ENCODE measurements at places on chromosomes 5 and 9.

GRCh38 chr5:65913519-65913918, 12.9 kb upstream of the ERBIN start:
- no peak for DNase-seq

DNA sequence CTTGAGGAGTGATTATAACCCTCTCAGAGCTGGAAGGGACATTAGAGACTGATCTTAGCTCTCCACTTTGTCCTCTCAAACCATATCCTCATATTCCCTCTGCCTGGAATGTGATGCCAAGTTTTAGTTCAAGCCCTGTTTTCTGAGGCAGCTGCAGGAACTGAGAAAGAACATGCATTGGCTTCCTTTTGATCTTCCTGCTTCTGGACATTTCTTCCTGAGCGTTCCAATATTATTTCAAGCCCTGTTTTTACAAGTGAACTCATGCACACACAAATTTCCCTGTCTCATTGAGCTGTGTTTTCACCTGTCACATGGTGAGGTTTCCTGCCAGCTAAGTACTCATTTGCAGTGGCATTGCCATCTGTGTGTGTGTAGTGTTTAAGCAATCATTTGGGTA, 17.0 kb downstream of the FOCAD start:
- no peak for DNase-seq

DNA sequence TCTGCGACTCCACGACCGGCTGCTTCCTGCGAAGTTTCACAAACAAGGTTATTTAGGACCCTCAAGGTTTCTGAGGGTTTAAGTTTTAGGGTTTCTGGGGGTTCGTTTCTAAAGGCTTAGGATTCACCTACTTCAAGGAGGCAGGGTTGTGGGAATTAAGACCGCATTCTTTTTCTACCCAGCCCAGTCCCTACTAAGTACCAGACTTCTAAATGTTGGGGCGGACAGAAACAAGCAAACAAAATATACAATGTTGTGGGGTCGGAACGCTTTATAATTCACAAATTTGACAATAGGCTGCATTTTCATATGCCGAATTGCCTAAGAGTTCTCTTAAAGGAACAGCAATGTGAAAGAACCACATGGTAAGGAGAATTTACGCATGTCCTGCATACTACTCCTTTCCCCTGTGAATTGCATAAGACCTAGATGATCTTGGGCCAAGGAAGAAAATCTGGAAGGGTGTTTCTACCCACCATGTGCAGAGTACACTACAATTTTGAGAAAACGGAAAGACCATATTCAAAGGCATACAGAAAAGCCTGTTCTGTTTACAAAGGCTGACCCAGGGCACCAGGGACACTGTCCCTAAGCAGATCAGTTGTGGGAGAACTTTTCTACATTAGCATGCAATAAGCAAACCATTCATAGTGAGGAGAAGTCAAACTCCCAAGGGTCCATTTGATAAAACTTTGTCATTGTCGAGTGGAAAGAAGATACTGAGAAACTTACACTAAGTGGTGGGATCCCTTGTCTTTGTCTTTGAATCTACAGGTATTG, 457.3 kb downstream of the RAB3C start:
- DNase-seq: no peak

DNA sequence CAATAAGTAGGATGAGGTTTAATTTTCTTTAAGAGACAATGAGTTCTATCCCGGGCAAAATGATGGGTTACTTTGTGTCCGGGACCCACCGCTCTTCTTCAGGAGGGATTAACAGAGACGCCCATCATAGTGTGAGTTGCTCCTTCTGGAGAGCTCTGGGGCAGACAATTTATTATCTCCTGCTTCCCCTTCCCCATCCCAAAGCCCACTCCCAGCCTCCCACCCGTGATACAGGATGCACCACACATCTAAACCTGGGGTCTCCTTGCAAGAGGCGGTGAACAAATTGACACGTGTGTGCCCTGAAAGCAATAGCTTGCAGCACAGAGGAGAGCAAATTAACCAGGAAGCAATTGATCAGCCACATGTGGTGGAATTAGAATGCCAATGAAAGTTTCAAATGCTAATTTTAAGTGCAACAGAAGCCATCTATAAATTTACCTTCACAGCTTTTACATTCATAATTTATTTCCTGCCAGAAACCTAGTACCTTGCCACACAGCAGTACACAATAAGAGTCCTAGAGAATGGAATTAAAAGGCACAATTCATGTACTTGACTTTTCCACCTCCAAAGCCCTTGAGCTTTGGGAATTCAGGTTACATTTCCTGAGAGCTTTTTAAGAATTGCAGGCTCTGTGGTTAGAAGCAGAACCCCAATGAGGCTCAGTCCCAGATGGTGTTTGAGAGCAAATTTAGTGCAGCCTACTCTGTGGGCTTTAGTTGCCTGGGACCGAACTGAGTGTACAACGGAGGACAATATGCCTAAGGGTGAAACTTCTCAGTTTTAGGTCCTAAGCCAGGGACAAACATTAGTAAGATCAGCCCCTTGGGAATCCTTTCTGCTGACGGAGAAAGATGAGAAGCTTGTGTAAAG, 399.6 kb downstream of the MED10 start:
- no peak for DNase-seq

DNA sequence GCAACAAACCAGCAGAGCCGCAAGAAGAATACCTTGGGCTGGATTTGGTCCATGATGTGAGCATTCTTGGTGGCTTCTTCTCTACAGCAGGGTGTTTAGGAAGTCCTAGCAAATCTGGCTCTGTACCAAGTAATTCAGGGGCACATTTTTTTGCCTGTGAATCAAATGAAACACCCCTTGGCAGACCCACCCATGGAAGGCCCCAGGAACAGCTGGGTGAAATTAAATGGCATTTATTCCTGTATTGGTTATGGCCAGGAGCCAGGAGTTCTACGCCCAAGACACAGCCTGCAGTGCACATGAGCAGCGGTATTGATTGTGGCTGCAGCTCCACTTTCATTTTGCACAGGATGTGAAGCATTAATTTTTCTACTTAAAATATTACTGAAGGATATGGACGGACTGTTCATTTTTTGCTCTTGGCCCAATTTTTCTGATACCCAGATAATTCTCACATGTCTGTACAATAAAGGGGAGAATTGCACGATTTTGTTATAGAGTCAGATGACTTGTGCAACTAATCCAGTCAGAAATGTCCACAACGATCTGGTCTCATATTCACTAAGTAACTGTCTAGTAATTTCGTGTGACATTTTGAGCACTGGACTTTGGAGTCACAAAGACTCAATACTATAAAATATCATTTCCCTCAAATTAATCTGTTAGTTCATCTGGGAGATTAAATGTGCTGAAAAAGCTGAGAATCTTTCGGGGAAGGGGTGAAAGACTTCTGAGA, 120.7 kb upstream of the APC start:
- no peak for DNase-seq

GRCh38 chr9:91131433-91131839, 230.3 kb downstream of the AUH start:
- no peak for DNase-seq

- no peak for DNase-seq
Observed at GRCh38 chr5:154483654-154484392, 5.8 kb upstream of the HAND1 start.

DNA sequence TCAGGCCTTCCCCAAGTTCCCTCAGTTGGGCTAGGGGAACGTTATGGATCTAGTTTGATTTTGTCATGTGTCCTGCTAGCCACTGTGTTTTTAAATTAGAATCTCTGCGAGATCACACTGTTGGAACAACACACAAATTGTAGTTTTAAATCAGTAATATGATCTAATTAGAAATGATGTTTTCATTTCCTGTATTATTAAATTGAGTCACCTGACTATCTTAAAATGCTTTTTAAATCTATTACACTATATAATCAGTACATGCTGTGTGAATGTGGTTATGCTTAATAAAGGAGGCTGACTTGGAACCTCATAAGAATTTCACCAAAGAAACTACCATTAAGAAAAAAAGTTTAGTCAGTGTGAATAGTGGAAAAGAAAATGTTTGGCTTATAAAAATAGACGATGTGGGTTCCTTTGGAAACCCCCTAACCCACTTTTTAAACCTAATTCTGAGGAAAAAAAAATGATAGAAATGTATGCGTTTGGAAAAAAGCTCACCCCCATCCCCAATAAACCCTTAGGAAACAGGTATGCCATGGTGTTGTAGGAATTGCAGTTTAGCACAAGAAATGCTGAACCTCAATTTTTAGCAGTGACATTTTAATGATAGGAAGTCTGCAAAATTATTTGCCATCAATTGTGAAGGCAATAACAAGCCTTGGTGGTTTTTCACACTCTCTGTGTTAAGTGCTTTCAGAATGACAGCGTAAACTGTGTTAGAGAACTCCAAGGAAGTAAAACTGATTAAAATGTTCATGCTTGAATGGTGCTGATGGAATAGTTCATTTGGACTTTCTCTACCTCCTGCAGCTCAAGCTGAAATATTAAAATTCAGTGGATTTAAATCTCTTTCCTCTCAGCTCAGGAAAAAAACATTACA, 59.0 kb downstream of the TLE4 start:
- DNase-seq: no peak

DNA sequence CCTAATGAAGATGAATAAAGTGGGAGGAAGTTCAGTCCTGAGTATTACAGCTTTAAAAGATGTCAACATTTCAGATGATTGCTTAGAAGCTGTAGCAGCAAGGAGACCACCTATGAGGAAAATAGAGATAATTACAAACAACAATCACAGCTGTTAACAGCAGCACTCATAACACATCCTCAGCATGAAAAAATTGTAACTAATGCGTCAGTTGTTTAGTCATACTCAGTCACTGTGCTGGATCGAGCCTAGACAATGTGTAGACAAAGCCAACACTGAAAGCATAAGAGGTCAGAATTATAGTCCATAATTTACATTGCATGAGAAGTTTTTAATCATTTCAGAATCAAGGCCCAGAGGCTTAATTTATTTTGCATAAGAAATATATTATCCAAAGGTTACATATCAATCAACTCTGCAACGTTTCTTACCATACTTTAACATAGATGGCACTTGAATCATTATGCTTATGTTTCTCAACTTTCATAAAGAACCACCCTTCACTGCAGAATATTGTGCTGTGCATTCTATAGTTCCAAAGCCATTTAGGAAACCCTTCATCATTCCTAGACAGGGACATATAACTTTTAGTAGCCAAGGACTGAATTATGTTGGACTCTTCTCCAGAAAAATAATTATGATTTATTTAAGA, 60.2 kb upstream of the HAPLN1 start:
- DNase-seq: no peak

GRCh38 chr5:133928587-133929393, 39.6 kb downstream of the C5orf15 start:
- DNase-seq: no peak

GRCh38 chr5:171956314-171956713, 50.1 kb downstream of the FBXW11 start:
- no peak for DNase-seq

DNA sequence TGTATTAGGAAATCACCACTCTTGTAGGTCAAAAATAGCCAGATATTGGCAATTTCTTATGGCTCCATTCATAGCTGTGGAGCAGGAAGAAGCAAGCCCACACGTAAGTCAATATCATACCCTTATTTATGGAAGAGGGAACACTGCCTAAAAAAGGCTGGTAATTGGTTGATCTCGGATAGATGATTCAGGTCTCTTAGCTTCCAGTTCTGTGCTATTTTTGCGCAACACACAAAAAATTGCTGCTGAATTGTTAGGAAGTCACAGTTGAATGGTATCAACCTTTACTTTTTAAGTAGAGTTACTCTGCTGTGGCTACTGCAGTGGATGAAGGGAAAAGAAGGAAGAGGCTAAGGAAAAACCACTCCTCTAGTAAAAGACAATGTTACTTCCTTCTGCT, 168.8 kb downstream of the ARHGAP26 start:
- DNase-seq: no peak

- no peak for DNase-seq
Observed at GRCh38 chr9:91028166-91028827, 226.7 kb downstream of the SYK start.

GRCh38 chr9:93810028-93810971, 144.9 kb downstream of the BARX1 start:
- no peak for DNase-seq

- no peak for DNase-seq
Observed at GRCh38 chr5:7671381-7671993, 179.4 kb downstream of the CFAP90 start.

DNA sequence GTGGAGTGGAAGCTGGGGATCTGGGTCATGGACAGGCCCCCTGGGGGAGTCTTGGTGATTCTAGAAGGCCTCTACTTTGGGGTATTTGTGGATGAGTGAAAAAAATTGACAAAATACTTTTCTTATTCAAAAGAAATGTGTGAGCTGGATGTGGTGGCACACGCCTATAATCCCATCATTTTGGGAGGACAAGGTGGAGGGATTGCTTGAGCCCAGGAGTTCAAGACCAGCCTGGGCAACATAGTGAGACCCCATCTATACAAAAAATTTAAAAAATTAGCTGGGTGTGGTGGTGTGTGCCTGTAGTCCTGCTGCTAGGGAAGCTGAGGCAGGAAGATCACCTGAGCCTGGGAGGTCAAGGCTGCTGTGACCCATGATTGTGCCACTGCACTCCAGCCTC, 6.6 kb upstream of the NCS1 start:
- DNase-seq: no peak

DNA sequence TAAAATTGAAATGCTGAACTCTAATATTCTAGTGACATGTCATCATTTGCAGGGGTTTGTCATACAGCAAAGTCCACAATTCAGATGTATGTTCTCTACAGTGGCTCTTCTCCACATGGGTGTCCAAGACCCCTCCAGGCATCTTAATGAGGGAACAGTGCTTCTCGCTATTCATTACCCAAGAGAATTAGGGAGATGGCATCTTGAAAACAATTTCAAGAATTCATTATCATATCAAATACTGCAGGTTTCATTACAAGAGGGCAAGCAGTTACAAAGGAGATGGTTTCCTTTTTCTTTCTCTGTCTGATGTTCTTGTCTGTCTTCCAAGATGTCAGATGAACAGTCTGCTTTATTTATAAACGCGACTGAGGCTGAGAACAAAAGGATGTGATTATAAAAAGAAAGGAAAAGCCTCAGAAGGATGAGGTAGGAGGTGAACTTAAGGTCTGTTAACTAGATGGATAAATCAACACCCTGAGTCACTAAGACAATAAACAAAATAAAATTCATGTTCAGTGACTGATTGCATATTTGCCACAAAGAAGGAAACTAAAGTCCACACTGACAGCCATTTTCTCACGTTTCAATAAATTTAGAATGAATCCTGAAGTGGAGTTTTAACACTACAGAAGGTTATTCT, 326.7 kb upstream of the EFNA5 start:
- DNase-seq: no peak

GRCh38 chr5:91111473-91112238, 271.5 kb downstream of the ARRDC3 start:
- no peak for DNase-seq

GRCh38 chr9:114169029-114169951, 14.0 kb downstream of the COL27A1 start:
- no peak for DNase-seq
